ENCODE measurements at places on chromosomes 5 and 9.

GRCh38 chr9:118533850-118534249, 829.6 kb downstream of the TLR4 start:
- no peak for DNase-seq

DNA sequence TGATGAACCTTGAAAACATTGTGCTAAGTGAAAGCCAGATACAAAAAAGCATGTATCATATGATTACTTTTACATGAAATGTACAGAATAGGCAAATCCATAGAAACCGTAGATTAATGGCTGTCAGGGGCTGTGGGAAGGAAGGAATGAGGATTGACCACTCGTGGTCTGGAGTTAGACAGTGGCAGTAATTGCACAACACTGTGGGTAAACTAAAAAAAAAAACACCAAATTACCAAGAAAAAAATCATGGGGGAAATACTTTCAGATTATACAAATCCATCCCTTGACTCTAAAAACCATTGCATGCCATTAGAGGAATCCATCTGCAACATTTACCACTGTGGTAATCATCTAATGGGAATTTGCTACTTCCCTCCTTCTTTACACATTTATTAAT, 140.0 kb downstream of the SIL1 start:
- DNase-seq, result no peak

DNA sequence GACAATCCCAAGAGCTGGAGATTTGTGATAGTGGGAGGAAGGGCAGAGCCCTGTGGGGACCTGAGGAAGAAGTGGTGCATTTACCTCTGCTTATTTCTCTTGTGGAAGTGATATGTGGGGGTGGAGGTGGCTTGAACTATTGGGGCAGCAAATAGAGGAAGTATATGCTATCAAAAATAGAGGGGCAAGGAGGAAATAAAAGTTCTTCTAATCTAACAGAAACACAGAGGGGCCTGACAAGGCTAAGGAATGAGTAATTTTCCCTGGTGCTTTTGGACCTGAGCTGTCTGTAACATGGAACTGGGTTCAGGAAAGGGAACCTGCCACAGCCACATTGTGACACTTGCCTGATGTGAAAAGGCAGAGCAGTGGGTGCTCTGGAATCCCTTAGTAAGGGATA, 378.6 kb upstream of the KLF4 start:
- DNase-seq, result no peak

GRCh38 chr5:68720884-68721610, 372.8 kb upstream of the SLC30A5 start:
- DNase-seq, result no peak

GRCh38 chr9:127557466-127557869, 54.6 kb upstream of the STXBP1 start:
- DNase-seq, result no peak

- DNase-seq, result no peak
These were observed 111.1 kb upstream of the DAPK1 start for GRCh38 chr9:87386490-87387025.

GRCh38 chr5:149504677-149505076, 46.6 kb downstream of the CSNK1A1 start:
- DNase-seq, result no peak

DNA sequence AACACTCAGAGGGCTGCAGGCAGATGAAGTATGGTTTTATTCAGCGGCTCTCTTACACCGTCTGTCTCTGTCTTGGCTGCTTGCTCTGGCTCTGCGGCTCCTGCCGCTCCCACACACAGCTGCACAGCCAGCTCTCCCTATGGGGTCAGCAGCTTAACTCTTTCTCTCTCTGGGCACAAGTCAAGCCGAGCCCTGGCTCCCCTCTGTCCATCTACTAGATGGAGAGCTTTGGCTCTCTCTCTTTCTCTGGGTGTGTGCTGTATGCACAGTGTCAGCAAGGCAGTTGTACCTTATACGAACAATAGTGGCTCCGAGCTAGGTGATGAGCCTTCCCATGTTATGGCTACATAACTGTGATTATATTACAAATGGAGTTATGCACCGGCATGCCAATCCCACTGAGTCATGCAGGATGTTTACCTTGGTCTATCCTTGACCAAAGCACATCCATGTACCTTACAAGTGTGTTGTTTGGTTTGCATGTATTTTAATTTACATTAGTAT, 19.3 kb upstream of the PPP2CA start:
- DNase-seq, result no peak

DNA sequence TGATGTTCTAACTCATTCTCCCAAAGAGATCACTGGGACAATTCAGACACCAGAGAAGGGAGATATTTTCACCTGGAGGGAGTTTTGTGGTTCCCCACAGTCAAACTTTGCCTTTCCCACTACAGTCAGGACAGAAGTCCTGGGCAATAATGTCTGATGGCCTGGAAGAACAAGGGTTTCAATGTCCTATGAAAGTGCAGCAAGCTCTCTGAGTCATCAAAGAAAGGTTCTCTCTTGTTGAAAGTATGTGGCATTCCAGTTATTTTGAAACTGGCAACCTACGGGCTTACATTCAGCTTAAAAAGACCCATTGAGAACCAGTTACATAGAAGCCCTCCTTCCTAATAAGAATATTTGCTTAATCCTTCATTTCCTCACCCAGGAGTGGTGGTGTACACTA, 103.9 kb downstream of the INSYN2B start:
- no peak for DNase-seq

- no peak for DNase-seq
These were observed 4.8 kb downstream of the NR3C1 start for GRCh38 chr5:143398451-143399237.

DNA sequence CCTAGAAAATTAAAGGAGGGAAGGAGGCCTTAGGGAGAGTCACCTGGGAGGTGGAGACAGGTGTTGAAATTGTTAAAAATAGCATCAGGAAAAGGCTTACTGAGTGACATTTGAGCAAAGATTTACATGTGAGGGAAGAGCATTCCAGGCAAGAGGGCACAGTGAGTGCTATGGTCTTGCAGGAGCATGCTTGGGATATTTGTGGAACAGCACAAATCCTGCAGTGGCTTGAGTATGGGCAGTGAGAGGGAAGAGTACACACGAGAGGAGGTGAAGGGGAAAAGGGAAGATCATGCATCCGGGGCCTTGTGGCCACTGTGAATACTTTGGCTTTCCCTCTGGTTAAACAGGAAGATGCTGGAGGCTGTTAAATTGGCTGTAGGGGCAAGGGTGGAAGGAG, 36.6 kb downstream of the ACER2 start:
- DNase-seq, result no peak
